ENCODE measurements at places on chromosomes 1 and 21.

- no peak for DNase-seq
Observed at GRCh38 chr1:108071601-108072000, 106.6 kb upstream of the VAV3 start.

GRCh38 chr1:26786437-26787380 is 1.0 kb upstream of the PIGV start:
- DNase-seq = no peak

DNA sequence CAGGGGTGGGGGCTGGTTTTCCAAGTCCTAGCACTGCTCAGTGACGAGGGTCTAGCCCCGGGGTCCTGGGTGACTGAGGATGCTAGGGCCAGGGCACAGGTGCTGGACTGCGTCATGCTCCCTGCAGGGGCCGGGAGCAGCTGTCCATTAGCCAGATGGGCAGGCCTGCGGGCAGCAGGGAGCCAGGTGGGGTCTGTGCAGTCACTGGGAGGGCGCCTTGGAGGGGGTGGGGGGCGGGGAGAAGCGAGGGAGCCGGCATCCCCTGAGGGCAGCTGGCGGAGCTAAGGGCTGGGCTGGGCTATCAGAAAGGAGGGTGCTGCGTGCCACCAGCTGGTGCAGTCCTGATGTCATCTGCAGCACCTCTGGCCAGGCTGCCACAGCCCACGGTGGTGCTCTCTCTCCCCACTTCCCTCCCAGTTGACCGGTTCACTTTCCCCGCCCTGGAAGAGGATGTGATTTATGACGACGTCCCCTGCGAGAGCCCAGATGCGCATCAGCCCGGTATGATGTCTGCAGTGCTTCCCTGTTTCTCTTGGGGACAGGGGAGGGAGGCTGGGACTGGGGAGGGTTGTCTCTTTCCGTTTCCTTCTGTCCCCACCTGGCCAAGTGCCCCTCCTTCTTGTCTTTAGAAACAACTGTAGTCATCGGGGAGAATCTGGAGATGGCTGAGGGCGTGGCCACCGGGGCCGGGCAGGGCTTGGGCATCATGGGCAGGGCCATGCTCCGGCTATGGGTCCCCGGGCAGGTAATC is 63.8 kb downstream of the ARHGEF10L start:
- no peak for DNase-seq

DNA sequence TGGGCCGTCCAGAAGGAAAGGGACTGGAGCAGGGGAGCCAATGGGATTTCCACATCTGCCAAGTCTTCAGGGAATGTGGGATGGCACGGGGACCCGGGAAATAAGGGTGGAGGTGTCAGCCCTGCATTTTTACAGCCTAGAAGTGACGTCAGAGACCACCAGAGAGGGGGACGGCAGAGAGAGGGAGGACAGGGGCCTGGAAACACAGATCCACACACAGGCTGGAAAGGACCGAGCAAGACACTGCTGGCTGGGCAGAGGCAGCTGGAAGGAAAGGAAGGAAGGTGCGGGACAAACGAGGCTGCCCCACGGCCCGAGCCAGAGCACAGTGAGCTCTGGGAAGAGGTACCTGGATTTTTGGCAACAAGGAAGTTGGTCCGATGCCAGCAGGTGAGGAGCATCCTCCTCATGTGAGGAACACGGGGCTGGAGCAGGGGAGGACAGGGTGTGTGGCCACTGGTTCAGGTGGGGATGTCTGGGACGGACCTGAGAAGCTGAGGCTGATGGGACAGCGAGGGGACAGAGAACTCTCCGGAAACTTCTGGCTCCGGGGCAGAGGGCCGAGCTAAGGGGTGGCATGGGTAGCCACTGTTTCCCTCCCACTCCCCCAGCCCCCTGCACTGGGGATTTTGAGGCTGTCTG is 138.3 kb downstream of the PGBD5 start:
- no peak for DNase-seq

- no peak for DNase-seq
Observed at GRCh38 chr1:116435806-116436610, 63.0 kb downstream of the ATP1A1 start.

GRCh38 chr1:204983136-204983535 is 59.9 kb upstream of the CNTN2 start:
- no peak for DNase-seq

GRCh38 chr1:60924964-60925798 is 157.2 kb upstream of the NFIA start:
- peak; percentile 13 for DNase-seq

DNA sequence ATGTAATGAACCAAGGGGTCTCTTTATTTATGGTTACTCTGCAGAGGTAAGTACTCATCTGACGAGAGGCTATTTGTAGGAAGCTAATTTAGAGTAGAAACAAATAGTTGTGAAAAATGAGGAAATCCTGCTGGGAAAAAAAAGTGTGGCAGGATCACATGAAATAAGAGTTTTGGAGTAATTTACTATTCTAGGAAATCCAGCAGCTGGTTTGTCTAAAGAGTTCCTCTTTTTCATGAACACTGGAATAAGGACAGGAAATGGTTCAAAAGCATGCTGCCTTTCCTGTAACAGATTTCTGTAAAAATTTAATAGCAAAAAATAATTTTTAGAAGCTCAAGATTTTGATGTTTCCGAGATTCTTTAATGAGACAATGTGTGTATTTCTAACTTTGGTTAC is 177.3 kb downstream of the CHRM3 start:
- DNase-seq = no peak
